Activated T-helper 2 cell treated with anti-CD3 and anti-CD28 coated beads, Interferon-gamma antibody, Interleukin-2, Interleukin-4, amounts not matched to agents 10 μg/mL and 5 μg/mL and 100 μg/mL, durations not matched to agents 14 hours and 24 hours and 36 hours (primary cell): ENCODE measurements at places on chromosomes 12 and 14.

- DNase-seq = no peak
Observed at GRCh38 chr12:3624273-3624672, 128.6 kb downstream of the CRACR2A start.

GRCh38 chr12:93214523-93215289 lies 163.0 kb upstream of the NUDT4 start:
- no peak for DNase-seq

- no peak for DNase-seq
Observed at GRCh38 chr12:6614513-6615172, 7.5 kb upstream of the CHD4 start.

- DNase-seq = no peak
Observed at GRCh38 chr12:128570191-128571065, 253.3 kb downstream of the SLC15A4 start.

GRCh38 chr12:54359762-54360351 lies 4.4 kb downstream of the GPR84 start:
- DNase-seq = no peak

GRCh38 chr12:64016521-64016920 lies 172.0 kb downstream of the SRGAP1 start:
- DNase-seq = no peak

GRCh38 chr12:93762912-93763553 lies 85.9 kb downstream of the CRADD start:
- no peak for DNase-seq

DNA sequence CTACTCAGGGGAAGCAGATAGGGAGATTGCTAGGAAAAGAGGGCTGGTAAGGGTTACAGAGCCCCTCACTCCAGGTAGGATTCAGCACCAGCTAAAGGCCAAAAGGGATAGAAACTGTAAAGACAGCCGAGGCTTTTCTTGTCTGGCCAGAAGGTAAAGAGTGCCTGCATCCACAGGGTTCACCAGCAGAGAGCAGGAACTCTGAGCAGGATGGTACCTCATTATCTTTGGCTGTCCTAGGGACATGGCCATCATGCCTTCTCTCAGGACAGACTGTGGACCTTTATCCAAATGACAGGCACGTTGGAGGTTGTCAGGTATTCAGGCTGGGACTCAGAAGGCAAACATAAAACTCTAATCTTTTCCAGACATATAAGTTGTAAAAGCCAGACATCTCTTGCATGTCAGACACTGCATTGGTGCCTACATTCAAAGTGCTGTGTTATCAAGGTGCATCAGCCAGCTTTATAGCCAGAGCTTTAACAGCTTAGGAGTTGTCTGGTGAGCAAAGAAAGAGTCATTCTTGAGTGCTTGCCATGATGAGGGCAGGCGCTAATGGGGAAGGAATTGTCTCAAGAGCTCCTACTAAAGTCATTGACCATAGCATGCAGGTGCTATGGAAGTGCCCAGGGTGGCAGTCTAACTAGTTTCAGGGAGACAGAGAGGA lies 89.5 kb downstream of the PELI2 start:
- DNase-seq = no peak

- DNase-seq = no peak
Observed at GRCh38 chr12:85951823-85952222, 77.7 kb downstream of the NTS start.
